CD4-positive, alpha-beta T cell treated with Interferon alpha-2 for 1 hour (primary cell): ENCODE measurements at places on chromosomes 7 and 10.

DNA sequence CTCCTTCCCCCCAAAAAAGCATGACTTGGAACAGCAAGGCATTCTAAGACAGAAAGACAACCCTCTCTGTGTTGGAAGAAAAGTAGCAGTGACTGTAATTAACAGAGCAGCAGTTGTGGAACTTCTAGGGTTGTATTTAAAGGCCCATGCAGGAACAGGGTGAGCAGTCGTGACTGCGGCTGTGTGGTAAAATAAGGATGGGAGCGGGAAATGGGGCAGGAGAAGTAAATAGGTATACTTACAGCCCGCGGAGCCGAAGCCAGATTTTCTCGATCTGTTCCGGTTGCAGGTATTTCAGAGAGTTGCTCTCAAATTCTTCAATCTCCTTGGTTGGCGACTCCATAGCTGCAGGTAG, 179 bp downstream of the PDE1C start:
- no peak for DNase-seq

- no peak for DNase-seq
These were observed 103.0 kb upstream of the KIF5B start for GRCh38 chr10:32159264-32159663.

- no peak for DNase-seq
These were observed 177.7 kb downstream of the CUX1 start for GRCh38 chr7:101995121-101995520.

DNA sequence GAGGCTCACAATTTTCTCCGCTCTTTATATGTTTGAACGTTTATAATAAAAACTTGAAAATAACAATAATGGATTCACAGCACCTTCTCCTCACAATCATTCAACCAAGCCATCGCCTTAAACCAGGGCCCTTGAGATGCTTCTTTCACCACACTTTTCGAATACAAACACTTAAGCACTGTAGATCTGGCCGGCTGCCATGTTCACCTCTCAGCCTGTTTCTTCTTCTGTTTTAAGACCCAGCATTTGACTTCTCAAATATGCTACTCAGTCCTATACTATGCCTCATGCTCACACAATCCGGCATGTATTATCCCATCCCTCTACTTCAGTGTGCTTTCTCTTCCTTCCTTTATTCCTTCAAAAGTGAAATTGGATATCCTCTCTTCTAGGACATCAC, 280.6 kb downstream of the TFEC start:
- DNase-seq, result no peak

DNA sequence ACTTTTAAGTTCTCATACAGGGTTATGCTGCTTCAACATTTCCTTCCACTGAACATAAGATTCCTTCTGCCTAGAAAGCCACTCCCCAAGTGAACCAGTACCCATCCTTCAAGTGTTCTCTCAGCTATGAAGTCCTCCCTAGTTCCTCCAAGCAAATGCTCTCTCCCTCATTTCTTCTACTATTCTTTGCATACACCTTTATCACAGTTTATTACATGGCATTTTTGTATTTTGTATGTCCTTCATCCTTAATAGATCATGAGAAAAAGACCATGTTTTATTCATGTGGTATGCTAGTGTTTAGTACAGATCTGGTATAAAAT, 1.9 kb downstream of the SYPL1 start:
- DNase-seq, result no peak

GRCh38 chr10:14843327-14843988, 5.4 kb downstream of the HSPA14 start:
- DNase-seq, result no peak
